GM12878 (cell line): ENCODE measurements at places on chromosomes 11 and 22. TPM values are rescaled to one million over a fixed set of nuclear protein-coding genes. Genes with fewer than 3 reads are reported as not detected.

- no peak for DNase-seq
Measured at GRCh38 chr11:73121692-73122091, 20.4 kb downstream of the FCHSD2 start.

DNA sequence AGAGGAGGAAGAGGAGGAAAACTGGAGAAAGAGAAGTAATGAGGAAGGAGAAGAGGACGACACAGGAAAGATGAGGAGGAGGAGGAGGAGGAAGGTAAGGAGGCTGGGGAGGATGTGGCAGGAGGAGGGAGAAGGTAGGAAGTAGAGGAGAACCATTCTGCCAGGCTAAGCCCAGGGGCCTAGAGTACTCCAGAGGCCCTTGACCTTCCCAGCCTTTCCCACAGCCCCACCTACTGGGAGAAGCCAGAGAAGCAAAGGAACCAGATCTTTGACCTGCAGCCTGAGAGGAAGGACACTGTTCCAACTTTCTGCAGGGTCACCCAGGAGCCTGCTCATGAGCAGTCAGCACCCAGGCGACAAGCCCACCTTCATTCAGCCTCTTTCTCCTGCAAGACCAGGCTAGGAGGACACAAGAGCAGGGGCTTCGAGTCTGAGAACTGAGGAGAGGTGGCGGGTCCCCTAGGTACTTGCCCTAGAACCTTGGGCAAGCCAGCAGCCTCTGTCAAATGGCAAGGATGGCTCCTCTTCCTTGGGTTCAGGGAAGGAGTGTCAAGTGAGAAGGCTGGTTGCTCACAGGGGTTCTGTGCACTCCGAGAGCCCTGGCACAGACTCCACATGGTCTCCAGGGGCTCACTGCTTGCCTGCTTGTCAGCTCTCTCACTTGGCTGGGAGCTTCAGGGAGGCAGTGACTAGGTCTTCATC, 27.9 kb upstream of the OAF start:
- DNase-seq, result no peak

- DNase-seq, result peak; percentile 63
Measured at GRCh38 chr11:107859459-107860239, 1.1 kb upstream of the SLC35F2 start.

DNA sequence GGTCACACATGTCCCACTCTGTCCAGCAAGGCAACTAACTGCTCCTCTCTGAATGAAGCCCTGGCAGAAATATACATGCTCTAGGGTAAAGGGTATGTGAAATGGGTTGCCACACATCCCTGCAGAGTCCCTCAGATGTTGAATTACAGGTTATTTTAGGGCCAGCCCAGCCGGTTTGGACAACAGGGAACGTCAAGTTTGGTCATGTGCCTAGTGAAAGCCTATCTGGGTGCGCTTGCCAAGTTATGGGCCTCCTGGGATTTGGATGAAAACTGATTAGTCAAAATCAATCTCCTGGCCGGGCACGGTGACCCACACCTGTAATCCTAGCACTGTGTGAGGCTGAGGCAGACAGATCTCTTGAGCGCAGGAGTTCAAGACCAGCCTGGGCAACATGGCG, 10.4 kb downstream of the AP1B1 start:
- DNase-seq, result no peak

DNA sequence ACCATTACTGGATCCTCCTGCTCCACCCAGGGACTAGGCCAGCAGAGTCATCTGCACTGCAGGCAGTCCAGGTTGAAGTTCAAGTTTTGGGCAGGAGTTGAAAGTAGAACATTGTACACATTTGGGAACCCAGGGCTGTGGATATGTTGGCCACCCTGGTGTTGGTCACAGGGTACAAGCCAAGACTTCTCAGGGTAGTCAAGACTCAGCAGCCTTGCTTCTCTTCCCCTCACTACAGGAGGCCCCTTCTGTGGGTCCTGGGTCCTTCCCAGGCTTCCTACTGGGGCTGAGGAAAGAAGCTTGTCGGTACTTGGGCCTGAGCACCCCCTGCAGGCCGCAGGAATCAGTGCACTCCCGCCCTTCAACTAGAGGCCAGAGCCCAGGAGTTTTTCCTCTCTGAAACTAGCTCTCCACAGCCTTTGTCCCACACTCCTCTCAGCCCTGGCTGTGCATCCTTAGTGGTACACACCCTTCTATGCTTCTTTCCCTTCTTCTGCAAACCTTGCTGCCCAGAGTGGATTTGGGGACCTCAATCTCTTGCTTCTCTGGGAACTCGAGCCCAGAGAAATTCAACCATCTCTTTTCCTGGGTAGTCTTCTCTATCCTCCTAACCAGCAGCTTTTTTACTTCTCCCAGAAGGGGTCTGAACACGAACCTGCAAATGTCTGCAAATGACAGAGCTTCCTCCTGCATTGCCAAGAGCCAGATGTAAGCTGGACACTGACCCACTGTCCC, 2.6 kb upstream of the HPX start:
- no peak for DNase-seq

GRCh38 chr22:47154621-47155081, 392.2 kb downstream of the TBC1D22A start:
- DNase-seq, result no peak

- DNase-seq, result no peak
Measured at GRCh38 chr11:26703411-26704191, 18.3 kb downstream of the SLC5A12 start.

DNA sequence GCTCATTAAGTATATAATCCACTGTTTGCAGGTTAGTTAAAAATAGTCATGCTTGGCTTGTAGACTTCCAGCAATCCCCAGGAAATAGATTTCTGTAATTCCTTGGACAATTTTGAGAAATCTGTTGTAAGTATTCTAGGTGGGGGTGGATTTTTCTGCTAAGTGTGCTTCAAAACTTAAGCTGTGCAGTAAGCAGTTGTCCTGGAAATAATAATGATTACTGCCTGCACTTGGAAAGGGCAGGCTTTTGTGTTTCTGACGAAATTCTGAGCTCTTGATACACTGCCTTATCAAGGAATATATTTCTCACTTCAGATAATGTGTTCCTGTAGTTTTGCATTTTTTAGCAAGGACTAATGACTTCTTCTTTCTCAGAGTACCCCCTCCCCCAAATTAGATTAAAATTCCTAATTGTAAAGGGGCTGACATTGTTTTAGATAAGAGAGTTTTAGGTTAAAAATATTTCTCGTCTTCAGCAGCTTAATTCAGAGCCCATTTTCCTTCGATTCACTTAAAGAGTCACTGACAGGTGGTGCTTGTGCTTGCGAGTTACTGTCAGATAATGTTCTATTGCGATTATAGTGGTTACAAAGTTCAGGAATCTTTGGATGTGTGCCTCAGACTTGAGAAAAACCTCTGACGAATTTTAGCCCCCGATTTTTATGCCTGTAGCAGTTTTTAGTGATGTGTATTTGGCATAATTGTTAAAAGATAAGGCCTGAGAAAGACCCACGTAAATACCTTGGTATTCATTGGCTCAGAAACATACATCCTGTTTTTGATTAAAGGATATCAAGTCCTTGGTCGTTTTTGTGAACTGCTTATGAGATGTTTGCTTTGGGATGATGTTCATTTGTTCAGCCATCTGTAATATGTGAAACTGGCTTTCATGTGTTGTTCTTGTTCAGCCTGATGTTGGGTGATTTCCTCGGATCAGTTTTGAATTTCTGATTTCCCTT, 120.5 kb downstream of the HIPK3 start:
- no peak for DNase-seq

DNA sequence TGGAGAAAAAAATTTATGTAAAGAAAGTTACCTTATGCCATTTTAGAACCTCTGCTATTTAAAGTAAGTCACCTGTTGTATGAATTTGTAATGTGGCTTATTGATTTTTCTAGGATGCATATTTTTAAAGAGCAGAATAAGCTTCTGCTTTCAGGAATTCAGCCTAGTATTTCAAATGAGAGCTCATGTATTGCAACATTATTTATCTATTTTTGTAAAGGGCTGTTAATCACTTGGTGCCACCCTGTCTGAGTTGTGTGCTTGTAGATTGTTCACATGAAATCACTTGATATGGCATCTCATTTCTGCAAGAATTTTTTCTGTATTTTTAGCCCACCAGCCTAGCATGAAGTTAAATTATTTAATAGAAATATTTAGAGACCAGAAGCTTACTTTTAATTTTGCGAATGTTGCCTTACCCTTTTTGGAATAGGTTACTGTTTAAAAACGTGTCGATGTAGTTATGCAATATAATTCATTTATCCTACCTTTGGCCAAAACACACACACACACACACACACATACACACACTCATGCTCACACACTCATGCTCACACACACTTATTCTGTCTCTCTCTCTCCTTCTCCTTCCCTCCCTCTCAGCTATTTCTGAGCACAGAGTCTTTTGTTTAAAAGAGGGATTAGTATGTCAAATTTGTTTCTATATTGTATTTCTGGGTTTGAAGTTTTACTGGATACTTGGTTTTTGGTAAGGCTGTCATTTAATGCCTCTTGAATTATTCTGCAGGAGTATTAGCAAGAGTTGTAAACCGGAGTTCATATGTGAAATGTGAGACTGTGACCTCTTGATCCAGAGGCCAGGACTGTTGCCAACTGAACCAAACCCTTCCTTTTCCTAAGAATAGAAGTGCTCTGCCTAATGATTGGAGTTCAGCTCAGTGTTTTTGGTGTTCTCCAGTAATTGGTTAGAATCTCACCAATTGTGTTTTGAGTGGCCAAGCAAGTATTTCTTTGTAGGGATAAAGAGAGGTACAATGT, 34.4 kb downstream of the YAP1 start:
- no peak for DNase-seq

DNA sequence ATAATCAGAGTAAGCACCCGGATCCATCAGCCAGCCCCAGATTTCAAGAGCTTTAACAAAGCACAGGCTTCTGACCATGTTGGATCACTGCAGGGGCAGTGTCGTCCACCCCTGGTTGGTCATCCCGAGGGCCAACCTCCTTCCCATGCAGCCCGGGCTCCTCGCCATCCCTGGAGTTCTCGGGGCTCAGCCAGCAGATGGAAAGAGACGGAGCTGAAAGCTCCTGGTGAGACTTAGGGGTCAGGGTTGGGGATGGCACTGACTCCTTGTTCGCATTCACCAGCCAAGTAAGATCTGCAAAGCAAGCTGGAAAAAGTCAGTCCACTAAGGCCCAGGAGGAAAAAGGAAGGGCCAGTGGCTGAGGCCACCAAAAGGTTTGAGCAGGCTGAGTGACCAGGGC, 888.9 kb downstream of the BRD1 start:
- no peak for DNase-seq

GRCh38 chr11:83801799-83802198, 515.6 kb upstream of the CCDC90B start:
- no peak for DNase-seq

- DNase-seq, result no peak
Measured at GRCh38 chr11:16857186-16857585, 118.7 kb downstream of the C11orf58 start.

The PHLDA2 gene
- 0.27 and 0.49 TPM in 2 replicates for total RNA-seq

The SCN4B gene
- 0.08 TPM in 1 of 2 replicates, not detected in the other for total RNA-seq

The MIOX gene
- total RNA-seq, result not detected in 2 replicates

The LIMK2 gene
- 33.5 and 40.4 TPM in 2 replicates for total RNA-seq

The OR2D3 gene
- total RNA-seq, result not detected in 2 replicates
